IPS DF 6.9 (cell line): ENCODE measurements at places on chromosomes 1 and 21.

- DNase-seq = no peak
Observed at GRCh38 chr1:93757256-93758036, 75.8 kb upstream of the BCAR3 start.

GRCh38 chr1:224496826-224497225 lies 62.2 kb upstream of the WDR26 start:
- no peak for DNase-seq

DNA sequence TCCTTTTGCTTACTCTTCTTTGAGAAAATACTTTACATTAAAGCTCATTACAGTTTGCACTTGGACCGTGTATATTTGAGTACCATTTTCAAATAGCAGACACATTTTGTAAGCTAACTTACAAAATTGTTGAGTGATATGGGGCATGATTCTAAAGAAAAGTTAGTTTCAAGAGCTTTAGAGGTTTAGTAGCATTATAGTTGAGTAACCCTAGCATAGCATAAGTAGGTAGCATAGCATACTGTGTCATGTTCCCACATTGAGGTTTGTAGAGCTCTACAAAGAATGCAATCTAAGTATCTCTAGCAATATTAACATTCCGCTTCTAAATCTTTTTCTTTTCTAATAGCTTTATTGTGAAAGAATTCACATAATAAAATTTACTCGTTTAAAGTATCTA lies 92.0 kb downstream of the ITSN1 start:
- DNase-seq = no peak

DNA sequence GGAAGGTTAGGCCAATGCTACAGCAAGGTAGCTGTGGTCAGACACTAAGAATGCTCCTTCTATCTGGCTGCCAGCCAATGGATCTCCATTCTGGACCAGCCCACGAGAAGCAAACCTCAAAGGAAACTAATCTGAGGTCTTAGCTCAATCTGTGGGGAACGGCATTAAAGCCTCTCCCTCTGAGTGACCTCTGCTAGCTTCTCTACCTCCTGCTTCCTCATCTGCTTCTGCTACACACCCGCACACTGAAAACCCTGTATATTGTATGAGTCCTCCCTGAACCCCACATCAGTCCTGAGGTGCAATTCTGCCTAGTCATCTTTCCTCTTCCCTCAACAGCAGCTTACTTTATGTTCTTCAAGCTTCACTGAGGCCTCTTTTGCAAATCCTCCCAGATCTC lies 6.9 kb upstream of the GALE start:
- DNase-seq = no peak

- DNase-seq = no peak
Observed at GRCh38 chr1:16109571-16109970, 36.1 kb upstream of the FAM131C start.

- no peak for DNase-seq
Observed at GRCh38 chr1:8303141-8303540, 14.8 kb upstream of the SLC45A1 start.

GRCh38 chr1:8370046-8370881 lies 52.4 kb downstream of the SLC45A1 start:
- DNase-seq = no peak

DNA sequence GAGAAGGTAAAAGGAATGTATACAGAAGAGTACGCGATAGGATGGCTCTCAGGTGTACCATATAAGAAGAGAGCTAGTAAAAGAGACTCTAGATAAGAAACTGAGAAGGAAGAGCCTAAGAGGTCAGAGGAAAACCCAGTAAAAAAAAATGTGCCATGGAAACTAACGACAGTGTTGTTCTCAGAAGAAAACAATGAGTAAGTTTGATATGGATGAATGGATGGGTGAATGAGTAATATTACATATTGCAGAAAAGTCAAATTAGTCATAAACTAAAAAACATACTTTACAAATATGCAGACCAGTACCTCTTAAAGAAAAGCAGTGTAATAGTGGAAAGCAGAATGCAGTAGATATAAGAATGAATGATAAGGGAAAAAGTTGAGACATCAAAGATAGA lies 316.2 kb downstream of the HMCN1 start:
- no peak for DNase-seq

GRCh38 chr1:48105165-48105564 lies 108.0 kb upstream of the TRABD2B start:
- no peak for DNase-seq

- DNase-seq = no peak
Observed at GRCh38 chr1:62439652-62440371, 3.0 kb downstream of the USP1 start.

DNA sequence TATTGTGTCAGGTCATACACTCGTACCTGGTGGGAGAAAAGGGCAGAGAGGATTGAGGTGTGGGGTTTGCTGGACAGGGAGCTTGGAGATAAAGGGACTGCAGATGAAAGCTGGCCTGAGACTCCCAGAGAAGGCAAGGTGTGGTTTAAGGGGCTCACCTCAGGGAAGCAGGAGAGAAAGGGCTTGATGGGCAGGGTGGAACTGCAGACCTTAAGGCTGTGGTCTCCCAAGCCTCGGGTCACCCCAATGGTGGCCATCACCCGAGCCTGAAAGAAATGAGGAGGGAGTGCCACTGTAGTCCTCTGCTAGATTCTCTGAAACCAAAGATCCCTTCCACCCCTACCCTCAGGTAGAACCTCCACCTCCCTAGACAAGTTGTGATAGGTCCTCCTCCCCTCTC lies 3.7 kb upstream of the RHOC start:
- DNase-seq = no peak

GRCh38 chr1:86498281-86498680 lies 29.6 kb downstream of the CLCA1 start:
- no peak for DNase-seq

GRCh38 chr1:203129501-203130231 lies 2.1 kb downstream of the ADORA1 start:
- no peak for DNase-seq

DNA sequence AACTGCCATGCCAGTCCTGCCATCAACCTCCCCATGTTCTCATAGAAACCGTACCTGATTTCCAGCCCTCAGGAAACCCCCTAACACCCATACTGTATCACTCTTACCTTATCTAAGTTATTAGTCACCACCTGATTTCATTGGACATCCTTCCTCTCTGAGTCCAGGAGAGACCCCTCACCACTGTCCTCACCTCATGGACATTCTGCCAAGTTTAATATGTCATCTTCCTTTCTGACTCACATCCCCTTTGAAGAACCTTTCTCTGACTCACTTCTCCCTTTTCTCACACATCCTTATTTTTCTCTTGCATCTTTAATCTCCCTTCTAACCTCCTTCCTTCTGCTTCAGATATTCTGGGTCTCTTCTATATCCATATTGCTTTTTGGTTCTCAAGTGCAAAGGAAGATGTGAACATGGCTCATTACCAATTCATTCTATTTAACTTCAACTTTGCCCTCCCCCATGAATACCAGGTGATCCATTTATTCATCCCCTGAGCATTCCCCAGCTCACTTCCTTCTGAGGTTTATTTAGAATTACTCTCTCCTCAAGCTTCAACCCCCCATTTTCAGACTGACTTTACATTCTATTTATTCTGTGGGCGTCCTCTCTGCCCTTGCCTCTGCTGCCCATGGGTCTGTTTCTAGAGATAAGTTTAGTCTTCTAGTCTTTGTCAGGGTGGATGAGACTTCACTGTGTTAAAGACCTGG lies 206.8 kb upstream of the ESRRG start:
- no peak for DNase-seq

- no peak for DNase-seq
Observed at GRCh38 chr21:38956521-38956855, 150.8 kb downstream of the ETS2 start.

- DNase-seq = no peak
Observed at GRCh38 chr1:31801458-31801857, 14.4 kb downstream of the SPOCD1 start.

DNA sequence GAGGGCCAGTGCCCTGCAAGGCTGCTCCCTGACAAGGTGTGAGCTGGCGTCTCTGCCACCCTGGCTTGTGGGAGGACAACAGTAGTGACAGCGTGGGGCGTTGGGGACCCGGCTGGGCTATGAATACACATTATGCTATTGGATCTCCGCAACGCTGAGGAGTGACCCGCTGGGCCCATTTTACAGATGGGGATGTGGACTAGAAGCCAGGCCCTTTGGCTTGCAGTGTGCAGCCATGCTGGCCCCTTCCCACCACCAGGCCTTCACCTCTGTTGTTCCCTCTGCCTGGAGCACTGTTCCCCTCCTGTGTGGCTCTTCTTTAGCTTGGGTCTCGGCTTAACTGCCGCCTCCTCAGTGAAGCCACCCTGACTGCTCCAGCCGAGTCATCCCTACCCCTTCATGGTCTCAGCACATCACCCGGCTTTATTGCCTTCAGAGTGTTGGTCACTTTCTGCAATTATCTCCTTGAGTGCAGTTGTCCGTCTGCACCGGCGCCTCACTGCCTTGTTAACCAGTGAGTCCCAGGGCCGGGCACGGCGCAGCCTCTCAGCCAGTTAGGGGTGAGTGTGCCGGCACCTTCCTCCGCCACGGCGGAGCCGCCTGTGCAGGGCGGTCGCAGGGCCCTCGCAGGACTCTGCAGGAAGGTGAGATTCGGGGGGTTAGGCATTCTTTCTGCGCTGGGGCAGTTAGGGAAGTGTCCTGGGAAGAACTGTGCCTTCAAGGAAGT lies 84.4 kb upstream of the ACTL8 start:
- DNase-seq = no peak

DNA sequence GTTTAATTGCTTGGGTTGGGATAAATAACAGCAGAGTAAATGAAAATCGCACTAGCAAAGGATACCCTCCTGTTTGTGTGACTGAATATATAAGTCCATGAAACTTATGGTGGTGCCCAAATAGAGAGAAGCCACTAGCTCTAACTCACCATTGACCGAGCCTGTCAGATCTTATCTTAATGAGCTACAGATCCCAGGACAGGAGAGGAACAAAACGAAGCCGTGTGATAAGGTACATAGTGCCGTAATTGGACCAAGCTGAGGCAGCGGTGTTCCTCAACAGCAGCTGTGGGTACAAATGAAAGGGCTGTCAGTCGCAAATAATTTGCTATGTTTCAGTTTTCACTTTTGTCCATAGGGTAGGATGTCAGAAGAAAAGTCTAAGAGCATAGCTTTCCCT lies 276.1 kb downstream of the PTBP2 start:
- no peak for DNase-seq

- DNase-seq = no peak
Observed at GRCh38 chr1:227770812-227771211, 35.6 kb downstream of the SNAP47 start.

GRCh38 chr1:93804412-93804811 lies 74.6 kb downstream of the DNTTIP2 start:
- DNase-seq = no peak

DNA sequence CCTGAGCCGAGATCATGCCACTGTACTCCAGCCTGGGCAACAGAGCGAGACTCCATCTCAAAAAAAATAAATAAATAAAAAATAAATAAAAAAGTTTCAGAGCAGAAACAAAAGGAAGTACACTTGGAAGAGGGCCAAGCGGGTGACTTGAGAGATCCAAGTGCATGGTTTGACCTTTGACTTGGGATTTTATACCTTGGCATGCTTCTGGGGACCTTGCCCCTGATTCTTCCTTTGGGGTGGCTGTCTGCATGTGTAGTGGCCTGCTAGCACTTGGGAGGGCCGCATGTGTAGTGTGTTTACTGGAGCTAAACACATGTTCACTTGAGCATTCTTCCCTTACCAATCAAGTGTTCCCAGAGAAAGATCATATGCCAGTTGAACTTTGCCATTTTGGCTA lies 114.0 kb downstream of the DTL start:
- DNase-seq = no peak

GRCh38 chr1:167666416-167666815 lies 36.4 kb downstream of the RCSD1 start:
- no peak for DNase-seq

DNA sequence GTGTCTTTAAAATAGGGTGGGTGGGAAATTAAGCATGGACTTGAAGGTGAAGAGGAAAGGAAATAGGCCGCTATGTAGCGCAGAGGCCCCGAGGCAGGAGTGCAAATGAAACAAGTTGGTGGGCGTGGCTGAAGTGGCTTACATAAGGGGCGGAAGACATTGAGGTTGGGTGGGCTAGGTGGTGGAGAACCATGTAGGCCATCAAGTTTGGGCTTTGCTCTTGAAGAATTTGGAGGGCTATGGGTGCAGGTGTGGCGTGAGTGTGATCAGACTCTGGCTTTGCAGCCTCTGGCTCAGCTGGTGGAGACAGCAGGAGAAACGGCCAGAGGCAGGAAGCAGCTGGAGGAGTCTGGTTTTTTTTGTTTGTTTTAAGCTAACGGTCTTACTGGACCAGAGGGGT lies 6.7 kb downstream of the SLFNL1 start:
- no peak for DNase-seq

- DNase-seq = peak; percentile 88
Observed at GRCh38 chr1:43545695-43546387, 15.2 kb downstream of the PTPRF start.

GRCh38 chr1:188386161-188386560 lies 1557.4 kb downstream of the PLA2G4A start:
- DNase-seq = no peak
